ENCODE measurements at places on chromosomes 4 and X.

- DNase-seq = no peak
Observed at GRCh38 chr4:125043486-125043885, 271.3 kb upstream of the FAT4 start.

GRCh38 chr4:89438102-89438831, 130.7 kb upstream of the GPRIN3 start:
- DNase-seq = peak; percentile 56

GRCh38 chrX:38697461-38697860, 103.8 kb upstream of the MID1IP1 start:
- no peak for DNase-seq

DNA sequence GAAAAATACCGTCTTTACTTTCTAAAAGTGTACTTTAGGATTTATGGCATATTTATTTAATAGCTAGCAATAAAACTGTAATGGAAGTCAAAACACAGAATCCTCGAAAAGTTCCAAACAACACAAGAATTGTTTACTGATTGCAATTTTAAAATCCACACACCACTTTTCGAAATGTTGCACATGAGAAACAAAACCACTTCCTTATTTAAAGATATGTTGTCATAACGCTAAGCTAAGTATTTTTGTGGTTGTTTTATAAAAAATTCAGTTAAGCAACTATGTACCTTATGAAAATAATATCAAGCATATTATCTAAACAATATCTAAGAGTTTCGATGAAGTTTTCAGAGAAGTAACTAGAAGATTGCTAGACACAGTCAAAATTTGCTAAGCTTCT, 344 bp downstream of the TMPRSS11D start:
- no peak for DNase-seq

- no peak for DNase-seq
Observed at GRCh38 chrX:101393530-101394305, 2.9 kb downstream of the RPL36A start.

GRCh38 chrX:10288373-10288975, 131.7 kb downstream of the CLCN4 start:
- DNase-seq = no peak

DNA sequence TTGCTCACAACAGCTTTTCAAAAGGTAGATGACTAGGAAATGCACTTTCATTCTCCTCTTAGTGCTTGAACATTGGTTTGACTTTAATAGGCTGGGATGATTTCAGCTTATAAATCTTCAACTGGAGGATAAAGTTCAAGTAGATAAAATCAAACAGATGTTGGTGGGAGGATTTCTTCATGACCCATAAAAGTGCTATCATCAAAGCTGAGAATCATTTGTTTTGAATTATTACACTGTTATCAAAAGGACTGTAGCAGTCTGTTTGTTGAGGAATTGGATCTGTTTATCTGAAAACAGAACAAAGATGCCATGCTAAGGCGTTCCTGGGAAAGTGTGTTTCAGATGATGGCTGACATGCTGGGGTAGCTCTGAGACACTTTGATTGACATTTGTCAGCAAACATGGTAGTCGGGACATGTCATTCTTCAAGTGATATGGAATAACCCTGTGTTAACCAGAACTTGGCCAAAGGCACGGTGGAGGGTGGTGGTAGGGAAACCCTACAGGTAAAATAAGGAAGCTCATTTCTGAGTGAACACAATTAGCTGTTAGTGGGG, 304.0 kb upstream of the PITX2 start:
- DNase-seq = no peak

- DNase-seq = no peak
Observed at GRCh38 chrX:133726642-133727041, 258.8 kb downstream of the GPC3 start.

GRCh38 chr4:158833602-158834001, 64.8 kb downstream of the FNIP2 start:
- DNase-seq = no peak

DNA sequence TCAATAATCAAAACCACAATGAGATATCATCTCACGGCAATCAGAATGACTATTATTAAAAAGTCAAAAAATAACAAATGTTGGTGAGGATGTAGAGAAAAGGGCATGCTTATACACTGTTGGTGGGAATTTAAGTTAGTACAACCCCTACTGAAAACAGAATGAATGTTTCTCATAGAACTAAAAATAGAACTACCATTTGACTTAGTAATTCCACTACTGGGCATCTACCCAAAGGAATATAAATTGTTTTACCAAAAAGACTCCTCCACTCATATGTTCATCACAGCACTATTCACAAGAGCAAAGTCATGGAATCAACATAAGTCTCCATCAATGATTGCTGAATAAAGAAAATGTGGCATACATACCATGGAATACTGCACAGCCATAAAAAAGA, 278.1 kb upstream of the ARSJ start:
- DNase-seq = no peak

DNA sequence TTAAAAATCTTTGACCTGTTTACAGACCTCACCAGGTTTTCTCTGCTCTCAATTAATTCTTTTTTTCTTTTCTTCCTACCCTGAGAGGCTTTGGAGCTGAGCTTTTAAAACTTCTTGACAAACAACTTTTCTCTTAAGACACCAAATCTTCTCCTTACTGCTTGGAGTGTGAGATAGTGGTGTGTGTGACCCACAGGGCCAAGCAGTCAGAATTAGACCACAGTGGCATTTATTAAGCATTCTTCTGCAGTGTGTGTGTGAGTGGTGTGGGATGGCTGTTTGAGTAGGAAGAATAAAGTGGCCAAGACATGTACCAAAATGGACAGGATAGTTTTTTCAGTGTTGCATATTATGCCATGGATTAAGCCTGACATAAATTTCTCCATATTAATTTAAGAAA, 665.1 kb downstream of the RAPGEF2 start:
- no peak for DNase-seq

DNA sequence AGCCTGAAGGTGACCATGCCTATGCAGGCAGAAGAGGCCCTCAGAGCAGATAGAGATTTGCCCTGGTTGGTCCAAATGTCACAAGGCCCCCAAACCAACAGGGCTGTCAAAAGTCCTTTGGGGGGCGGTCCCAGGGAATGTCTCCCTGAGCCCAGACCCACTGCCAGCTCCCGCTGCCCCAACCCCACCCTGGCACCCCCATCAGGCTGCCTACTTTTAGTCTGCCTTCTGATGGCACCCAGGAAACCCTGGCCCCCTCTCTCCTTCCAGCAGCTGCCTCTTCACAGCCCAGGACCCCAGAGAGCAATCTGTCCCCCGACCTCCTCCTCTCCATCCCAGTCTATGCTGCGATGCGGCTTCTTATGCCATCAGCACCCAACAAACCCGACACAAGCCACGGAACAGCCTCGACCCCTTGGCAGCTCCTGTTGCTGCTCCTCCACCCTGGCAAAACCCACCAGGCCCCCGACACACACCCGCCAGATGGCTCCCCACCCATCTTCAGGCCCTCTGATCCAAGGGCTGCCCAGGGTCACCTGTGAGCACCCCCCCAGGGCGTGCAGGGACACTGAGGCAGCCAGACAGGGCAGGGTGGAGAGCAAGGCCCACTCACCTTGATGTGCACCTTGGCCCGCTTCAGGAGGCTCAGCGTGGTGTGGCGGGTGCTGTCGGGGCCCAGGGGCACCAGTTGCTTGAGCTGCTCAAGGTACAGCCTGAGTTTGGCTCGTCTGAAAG, 9.9 kb downstream of the MXD4 start:
- peak; percentile 7 for DNase-seq

GRCh38 chrX:46803140-46803539, 33.7 kb upstream of the RP2 start:
- DNase-seq = no peak

DNA sequence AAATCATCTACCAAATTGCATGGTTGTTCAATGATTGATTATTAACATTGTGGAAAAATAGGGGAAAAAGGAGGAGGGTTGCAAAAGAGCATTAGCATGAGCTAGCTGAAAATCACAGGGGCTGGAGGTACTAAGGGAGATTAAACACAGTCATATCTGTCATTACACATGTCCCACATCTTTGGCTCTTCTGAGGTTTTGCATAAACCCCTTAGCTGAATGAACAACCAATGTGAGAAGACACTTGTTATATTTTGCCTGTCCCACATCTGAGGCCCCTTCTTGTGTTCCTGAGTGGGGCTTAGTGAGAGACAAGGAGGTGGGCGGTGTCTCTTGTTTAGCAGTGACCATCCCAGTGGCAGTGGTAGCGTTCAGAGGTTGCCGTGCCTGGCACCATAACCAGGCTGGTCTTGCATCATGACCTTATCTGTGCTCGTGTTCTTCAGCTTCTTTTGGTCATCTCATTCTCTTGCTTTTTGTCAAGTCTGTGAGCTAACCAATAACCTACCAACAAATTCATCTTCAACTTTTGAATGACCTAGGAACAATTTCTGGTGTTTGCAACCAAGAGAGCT, 95.6 kb downstream of the MID1IP1 start:
- no peak for DNase-seq

- peak; percentile 34 for DNase-seq
Observed at GRCh38 chr4:76733068-76733771, 164.7 kb downstream of the SOWAHB start.

- DNase-seq = no peak
Observed at GRCh38 chr4:163091685-163092034, 75.0 kb downstream of the NAF1 start.

DNA sequence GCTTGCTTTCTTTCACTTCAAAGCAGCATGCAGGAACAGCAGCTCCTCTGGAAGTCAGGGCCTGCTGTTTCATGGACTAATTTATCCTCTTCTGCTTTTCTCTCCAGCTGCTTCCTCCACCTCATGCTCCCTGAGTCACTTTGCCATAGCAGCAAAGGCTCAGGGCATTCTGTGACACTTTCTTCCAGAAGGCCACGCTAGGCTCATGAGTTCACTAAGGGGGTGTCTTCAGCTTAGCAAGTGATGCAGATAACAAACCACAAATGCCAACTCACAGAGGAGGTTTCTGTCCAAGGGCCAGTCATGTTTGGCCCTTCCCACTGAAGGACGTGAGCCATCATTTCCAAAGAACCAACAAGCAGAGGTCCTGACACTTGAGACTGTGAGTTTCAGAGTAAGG, 200.2 kb downstream of the ADGRA3 start:
- no peak for DNase-seq

GRCh38 chr4:109947457-109947856, 34.8 kb downstream of the EGF start:
- DNase-seq = no peak

DNA sequence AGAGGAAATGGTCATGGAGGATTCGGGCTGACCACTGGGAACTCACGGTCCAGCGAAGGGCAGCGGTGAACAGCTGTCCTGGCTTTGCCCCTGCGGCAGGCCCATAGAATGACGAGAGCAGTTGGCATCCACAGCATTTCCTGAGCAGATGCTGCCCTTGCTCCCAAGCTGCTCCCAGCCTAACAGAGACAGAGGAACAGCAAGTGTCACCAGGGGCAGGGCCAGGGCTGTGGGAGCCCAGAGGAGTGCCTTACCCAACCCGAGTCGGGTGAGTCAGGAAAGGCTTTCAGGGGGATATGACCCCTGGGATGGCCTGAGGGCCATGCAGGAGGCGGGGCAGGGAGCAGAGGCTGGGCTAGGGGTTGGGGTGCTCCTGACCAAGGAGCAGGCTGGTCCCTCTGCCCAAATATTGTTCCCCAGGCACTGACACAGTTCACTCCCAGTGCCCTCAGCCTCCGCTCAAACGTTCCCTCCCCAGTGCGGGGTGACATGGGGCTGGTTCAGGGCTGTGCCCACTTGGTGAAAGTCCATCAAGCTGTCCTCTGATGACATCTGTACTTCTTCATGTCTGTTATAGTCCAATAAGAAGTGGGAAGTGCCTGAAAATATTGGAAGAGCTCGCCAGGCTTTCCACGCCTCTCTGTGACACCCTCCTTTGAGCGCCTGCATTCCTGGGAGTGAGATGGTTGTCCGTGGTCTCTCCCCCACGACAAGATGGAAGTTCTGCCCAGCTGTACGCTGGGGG, 64.7 kb upstream of the GPR78 start:
- DNase-seq = no peak

GRCh38 chr4:77931452-77932135, 69.0 kb downstream of the MRPL1 start:
- no peak for DNase-seq

DNA sequence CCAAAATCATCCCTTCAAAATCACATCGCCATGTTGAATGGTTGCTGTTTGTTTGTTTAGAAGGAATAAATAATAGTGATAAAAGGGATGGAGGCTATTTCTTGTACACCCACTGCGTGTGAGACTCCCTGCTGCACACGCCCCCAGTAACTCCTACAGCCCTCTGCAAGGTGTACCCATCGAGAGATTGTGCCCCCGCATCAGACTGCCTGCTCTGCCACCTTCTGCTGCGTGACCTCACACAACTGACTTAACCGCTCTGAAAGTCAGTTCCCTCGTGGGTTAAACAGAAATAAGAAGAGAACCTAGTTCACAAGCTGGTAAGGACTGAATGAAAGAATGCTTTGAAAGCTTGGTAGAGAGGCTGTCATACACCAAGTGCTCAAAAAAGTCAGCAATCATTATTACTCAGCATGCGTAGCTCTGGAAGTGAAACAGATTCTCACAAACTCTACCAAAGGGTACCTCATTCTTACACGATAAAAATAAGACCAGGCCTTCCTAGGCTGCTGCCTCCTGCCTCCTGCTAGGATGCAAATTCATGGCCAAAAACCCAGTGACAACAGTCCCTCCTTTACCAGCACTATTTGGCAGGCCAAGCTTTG, 147.1 kb downstream of the CPEB2 start:
- DNase-seq = no peak

DNA sequence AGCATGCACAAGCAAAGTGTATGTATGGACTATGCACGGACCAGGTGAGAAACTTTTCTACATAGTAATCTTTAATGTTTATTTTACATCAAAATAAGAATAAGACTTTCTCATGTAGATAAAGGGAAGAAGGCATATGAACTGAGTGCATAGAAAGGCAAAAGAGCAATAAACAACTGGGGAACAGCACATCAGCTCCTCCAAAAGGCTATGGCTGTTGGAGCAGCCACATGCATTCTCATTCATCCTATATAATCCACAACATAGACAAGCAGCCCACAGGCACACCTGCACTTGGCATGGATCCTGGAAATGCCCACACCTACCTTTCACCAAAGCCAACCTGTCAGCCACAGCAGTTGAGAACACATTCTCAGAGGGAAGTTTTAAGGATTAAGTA, 586.9 kb upstream of the INTU start:
- no peak for DNase-seq

Data from WERI-Rb-1 (cell line).